ENCODE measurements at places on chromosomes 13 and 19.

GRCh38 chr19:49327878-49328544 lies 3.0 kb upstream of the SLC6A16 start:
- peak; percentile 26 for DNase-seq

- DNase-seq = peak; percentile 23
Observed at GRCh38 chr19:55086730-55087541, 11.3 kb downstream of the EPS8L1 start.

- no peak for DNase-seq
Observed at GRCh38 chr13:65112531-65112941, 2117.6 kb downstream of the PCDH9 start.

GRCh38 chr19:10061717-10062310 lies 24.3 kb upstream of the SHFL start:
- no peak for DNase-seq

DNA sequence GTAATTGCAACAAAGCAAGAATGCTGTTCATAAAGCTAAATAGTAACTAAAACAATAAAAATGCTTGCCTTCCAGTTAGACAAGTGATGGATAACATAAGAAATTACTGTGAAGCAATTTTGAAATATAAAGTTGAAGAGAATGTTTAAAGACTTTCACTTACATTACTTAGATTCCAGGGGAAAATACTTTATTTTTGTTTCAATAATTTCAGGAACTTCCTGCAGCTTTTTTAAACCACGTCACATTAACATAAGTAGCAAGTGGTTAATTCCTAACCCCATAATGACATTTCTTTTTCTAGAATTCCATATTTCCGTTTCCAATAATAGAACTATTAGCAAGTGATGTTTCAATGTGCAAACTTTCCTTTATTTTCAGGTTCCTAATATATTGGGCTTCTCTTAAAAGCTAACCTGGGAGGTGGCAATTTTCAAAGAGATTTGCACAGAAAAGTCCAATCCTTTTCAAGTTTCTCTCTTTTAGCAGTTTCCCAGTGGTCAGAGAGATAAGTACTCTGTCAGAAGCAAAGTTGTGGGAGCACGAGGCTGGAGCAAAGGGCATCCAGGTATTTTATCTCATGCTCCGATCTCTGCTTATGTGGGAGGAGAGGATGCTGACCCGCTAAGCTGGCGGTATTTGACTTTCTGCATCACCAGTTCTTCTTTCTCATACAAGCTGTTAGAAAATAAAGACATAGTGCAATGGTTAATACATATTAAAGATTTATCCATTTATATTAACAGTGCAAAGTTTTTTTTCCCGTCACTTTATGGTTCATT lies 1025.3 kb downstream of the EFNB2 start:
- no peak for DNase-seq

GRCh38 chr13:93875547-93875946 lies 603.9 kb downstream of the DCT start:
- DNase-seq = no peak

- no peak for DNase-seq
Observed at GRCh38 chr19:56841193-56841543, 642 bp upstream of the PEG3 start.

Measured in effector CD4-positive, alpha-beta T cell (primary cell).